Fibroblast of mammary gland (primary cell): ENCODE measurements at places on chromosomes 3 and 15.

- DNase-seq: no peak
These were observed 4.2 kb downstream of the KLHL40 start for GRCh38 chr3:42689421-42690014.

DNA sequence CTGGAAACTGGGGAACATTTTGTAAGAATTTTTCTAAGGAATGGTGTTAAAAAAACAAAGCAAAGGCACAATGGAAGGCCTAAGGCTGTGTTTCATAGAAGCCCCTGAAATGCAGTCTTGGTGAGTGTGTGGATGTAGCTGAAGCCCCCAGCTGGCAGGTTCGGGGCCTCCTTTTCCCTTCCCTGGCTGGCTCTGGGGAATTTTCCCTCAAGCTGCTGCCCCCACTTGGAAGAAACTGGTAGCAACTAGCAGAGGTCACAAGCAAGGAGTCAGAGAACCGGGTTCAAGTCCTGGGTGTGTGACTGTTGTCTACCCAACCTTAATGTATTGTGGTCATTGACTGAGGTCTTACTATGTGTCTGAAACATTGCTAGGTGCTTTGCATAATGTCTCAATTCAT is 85.3 kb upstream of the MYZAP start:
- DNase-seq: no peak

DNA sequence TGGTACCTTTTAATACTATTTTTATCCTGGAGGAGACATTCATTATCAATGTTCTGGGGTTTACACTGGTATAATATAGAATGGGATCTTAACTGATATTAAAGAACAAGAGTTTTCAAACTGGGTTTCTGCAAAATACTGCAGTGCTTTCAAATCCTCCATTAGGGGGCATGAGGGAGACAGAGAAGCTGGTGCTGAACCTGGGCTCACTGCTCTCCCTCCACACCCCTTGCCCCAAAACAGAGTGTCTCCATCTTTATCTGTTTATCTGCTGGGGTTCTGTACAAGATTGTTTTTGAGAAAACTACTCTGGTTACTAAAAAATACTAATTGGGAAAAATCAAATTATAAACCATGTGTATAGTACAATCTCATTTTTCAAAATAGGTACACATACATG is 41.7 kb downstream of the CADPS start:
- peak; percentile 30 for DNase-seq

DNA sequence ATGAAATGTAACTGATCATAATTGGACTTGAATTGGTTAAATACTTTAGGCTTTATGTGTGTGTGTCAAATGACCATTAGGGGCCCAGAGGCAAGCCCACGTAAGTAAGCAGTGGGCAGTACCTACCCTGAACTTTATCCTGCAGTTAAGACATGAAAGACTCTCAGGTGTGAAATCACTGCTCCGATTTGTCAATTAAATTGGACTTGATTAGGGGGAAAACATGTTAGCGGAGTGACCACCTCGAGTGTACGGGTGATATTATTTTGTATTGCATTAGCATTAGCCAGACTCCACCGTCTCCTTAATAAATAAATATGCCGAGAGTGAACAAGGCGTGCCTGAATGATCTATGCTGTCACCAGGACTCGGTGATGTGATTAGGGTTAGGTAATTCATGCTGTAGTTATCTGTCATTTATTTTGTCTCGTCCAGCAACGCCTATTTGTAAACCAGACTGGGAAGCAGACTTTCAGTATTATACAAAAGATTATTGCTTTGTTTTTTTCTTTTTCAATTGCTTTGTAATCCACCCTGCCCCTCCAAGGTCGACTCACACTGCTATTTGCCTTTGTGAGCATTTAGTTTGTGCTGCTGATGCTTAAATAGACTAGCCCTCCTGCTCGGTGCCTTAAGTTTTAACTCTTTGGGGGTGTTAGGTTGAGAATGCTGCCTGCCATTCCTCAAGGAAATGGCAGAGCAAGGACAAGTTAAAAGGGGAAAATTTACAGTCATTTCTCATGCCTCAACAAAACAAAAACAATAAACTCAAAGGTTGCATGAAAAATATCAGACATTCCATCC is 1.8 kb downstream of the RBMS3 start:
- peak; percentile 62 for DNase-seq

DNA sequence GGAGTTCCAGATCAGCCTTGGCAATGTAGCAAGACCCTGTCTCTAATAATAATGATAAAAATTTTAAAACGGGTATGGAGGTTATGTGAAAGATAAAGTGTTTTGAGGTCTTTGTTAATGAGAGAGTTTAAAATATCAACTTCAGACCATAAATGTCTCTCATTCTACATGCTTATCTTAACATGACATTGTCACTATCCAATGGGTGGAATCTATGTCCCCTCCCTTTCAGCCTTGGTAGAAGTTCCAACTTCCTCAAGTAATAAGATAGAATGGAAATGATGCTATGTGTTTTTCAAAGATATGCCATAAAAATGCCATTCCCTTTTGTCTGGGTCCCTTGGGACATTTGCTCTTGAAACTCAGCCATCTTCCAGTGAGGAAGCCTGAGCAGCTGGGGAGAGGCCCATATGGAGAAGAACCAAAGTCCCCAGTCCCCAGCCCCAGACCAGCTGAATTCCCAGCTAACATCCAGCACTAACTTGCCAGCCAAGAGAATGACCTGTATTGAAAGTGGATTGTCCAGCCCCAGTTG is 17.0 kb downstream of the RPSA start:
- DNase-seq: no peak

DNA sequence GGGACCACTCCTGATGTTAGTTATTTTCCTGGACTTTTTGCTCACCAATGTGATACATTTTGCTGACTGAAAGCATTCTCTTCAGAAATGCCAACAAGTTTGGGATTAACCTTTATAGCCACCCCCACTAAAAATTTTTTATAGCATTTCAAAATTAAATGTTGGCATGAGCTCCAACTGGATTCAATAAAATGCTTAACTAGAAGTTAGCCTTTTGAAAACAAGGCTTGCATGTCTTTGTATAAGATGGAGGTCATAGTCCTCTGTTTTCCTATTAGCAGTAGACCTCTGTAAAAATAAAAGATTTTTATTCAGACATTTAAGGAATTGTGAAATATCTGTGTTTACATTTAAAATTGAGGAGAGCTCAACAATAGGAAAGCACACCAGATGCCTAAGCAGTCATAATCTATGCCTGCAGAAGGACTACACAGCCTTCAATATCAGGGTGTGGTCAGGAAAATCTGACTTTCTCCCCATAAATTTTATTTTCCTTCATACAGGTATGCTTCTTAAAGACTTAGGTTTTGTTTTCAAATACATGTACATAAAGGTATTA is 87.2 kb downstream of the DNAJC13 start:
- DNase-seq: no peak

GRCh38 chr15:92809880-92810361 is 90.2 kb upstream of the CHD2 start:
- peak; percentile 49 for DNase-seq

GRCh38 chr3:25895031-25895430 is 105.1 kb downstream of the OXSM start:
- no peak for DNase-seq

GRCh38 chr3:127677541-127678314 is 5.0 kb downstream of the ABTB1 start:
- DNase-seq: no peak

- no peak for DNase-seq
These were observed 50.0 kb upstream of the ZNF280D start for GRCh38 chr15:56783156-56783856.

- no peak for DNase-seq
These were observed 42.0 kb upstream of the IMPG2 start for GRCh38 chr3:101362406-101362805.

- peak; percentile 51 for DNase-seq
These were observed 3.2 kb downstream of the ANP32A start for GRCh38 chr15:68817304-68818065.

- no peak for DNase-seq
These were observed 18.8 kb downstream of the TM2D3 start for GRCh38 chr15:101633356-101633755.

DNA sequence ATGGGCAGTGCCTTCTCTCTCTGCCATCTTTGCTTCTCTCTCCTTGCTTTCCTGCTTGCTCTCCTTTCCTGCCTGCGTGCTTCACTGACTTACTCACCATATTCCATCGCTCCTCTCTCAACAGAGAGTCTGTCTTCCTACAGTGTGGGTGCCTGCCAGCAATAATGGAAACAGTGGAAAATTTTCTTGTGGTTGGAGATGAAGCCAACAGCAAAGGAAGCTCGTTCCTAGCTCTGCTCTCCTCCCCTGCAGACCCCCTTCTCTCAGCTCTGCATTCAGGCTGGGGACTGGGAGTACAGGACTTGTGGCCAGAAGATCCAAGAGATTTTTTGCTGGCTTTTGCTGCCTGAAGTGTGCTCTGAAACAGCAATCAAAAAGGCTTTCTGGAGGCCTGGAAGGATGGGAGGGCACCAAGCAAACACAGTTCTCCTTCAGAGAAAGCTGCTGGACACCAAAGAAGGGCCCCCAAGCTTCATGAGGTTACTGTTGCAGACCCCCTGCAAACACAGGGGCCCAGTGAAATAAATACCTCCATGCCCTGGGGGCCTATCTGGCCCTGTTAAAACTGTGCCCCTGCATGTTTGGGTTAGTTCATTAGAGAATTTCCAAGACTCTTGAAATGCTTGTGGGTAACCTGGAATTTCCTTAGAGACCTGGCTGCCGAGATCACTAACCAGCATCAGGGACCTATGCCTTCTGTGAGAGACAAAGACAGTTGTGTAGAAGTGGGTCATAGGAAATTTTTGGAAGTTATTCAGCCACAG is 149.9 kb upstream of the RASGRP1 start:
- peak; percentile 78 for DNase-seq

DNA sequence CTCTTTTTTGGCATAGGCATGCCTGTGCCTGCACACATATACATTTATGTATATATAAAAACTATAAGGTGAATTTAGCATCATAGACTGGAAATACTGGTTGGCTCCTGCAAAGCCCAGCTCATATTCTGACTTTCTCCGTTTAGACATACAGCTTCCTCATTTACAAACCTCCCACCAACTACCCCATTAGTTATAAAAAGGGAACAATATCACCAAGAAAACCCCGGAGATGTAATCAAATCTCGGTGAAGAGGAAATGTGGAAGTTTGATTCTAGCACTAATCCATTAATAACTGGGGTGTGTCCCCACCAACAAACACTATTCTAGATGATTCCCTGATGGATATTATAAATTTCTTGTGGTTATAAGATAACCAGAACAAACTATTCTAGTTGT is 517.7 kb upstream of the TBL1XR1 start:
- no peak for DNase-seq

DNA sequence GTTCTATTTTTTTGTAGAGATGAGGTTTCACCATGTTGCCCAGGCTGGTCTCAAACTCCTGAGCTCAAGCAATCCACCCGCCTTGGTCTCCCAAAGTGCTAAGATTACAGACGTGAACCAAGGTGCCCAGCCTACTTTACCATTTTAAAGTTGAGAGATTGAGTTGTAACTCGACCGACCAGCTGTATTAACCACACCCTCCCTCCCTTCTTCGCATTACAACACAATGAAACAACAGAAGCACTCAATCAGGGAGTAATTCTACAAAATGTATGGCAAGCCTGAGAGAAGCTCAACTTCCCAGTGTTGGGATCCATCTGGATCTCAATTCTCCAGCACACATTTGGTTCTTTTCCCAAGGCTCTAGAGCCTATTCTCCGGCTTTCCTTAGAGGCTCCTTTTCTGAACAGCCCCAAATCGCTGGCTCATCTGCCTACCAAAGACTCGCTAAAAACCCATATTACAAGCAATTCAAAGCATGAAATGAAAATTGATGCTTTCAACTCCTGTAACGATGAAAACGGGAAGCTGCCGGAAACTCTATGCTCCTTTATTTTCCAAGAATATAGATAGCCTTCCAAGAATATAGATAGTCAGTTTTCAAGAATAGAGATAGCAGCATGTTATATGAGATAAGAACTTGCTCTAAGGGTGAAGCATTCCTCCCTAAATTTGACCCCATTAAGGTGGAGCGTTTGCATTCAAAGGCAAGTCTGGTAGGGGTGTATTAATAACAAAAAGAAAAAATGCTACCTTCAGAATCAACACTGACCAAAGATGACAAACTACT is 450.9 kb downstream of the MAGI1 start:
- DNase-seq: no peak

GRCh38 chr3:129632556-129632955 is 26.1 kb upstream of the PLXND1 start:
- DNase-seq: no peak

DNA sequence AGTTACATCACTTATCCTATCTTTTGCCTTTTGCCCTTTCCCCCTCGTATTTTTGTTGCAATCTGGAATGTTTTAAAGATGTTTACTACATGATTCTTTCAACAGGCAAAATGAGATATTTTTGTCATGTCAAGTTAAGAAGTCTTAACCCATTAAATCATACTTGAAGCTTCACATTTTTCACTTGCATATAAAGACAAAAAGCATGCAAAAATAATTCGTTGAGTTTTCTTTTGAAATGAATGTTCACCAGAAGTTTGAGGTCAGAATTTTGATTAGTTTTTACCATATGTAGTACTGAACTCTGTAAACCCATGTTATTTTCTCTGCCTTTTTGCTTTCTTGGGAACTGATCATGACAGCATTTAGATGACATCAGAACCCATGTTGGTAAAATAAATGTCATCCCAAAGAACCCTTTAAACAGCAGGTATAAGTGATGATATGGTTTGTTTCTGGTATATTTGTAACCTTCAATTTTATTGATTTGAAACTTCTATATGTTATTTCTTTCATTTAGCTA is 188.5 kb downstream of the GHSR start:
- DNase-seq: no peak

DNA sequence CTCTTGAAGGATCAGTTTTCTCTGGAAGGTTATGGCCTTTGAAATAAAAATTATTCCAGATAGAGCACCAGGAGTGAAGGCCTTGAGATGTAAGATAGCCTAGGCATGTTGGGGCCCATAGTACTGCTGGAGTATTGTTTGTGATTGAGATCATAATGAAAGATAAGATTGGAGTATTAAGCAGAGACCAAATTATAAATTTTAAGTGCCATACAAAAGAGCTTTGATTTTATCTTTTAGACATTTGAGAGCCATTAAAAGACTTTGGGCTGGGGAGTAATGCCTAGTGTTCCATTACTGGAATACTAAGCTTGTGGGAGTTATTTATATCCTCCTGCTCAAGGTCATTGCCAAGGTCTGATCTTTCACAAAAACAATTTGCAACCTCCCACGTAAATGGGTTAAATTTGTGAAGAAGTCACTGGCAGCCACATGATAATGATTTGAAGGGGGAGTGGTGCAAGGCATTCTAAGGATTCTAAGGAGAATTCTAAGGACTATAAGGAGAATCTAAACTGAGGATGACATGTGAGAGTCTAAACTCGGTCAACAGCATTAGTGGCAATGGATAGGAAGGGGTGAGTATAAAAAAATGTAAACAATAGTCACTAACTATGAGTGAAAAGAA is 12.8 kb downstream of the ELL3 start:
- DNase-seq: peak; percentile 29

- peak; percentile 40 for DNase-seq
These were observed 61.2 kb downstream of the IQGAP1 start for GRCh38 chr15:90449206-90449735.

DNA sequence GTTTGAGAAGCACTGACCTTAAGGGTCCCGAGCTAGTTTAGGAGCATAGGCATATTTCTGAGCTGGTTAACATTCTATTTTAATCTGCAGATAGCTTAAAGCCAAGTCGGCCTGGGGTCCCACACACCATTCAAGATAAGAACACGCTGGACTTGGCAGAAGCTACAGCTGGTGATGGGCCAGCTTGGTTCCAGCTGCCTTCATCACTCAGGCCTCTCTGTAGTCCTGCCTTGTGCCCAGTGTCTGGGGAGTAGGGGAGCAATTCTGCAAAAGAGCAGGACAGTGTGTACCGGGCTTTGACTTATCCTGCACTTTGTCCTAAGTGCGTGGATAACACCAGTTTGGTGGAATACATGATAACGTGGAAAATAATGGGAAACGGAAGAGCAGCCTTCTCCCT is 164.5 kb downstream of the MEGF11 start:
- no peak for DNase-seq
